Activated CD4-positive, alpha-beta T cell treated with anti-CD3 and anti-CD28 coated beads, Interleukin-2, amount 50 U/mL, for 24 hours (primary cell): ENCODE measurements at places on chromosomes 5 and 9.
A peak's percentile ranks its signal among the peaks of the same experiment; 100 is the strongest.

- no peak for DNase-seq
Measured at GRCh38 chr5:60482301-60482700, 217.7 kb downstream of the DEPDC1B start.

DNA sequence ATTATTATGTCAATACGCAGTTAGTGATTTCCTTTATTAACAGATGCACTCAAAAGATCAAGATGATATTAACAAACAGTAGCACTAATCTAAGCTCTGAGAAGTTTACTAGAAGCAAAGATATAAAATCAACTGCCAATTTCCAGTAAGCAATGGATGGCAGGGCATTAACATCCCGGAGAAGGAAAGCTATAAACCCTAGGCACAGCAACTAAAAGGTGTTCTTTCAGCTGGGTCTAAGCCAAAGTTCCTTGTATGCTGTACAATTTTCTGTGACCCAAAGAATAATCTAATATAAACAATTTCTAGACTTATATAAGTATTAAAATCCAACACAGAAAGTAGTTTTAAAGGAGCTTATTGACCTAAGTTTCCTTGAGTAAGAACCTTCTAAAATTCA is 39.4 kb downstream of the PJA2 start:
- no peak for DNase-seq

GRCh38 chr5:154776167-154776566 is 21.0 kb downstream of the LARP1 start:
- no peak for DNase-seq

- DNase-seq, result no peak
Measured at GRCh38 chr5:98975682-98976407, 47.0 kb upstream of the CHD1 start.

- DNase-seq, result no peak
Measured at GRCh38 chr9:2817999-2818803, 25.7 kb downstream of the PUM3 start.

DNA sequence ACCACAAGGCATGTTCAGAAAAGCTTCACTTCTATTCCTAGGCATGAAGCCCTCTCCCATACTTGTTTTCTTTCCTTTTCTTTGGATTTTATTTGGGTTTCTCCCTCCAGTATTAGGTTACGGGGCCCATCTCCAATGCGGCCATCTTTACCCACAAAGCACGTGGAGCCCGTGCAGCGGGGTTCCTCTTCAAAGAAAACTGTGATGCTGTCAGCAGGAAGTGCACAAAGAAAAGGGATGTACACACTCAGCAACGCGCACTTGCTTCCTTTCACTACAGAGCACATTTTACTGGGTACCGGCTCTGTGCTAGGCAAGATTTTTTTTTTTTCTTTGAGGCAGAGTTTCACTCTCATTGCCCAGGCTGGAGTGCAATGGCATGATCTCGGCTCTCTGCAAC is 106.6 kb downstream of the COL23A1 start:
- DNase-seq, result peak; percentile 6

GRCh38 chr9:69299826-69300225 is 25.2 kb upstream of the ENTREP1 start:
- no peak for DNase-seq

DNA sequence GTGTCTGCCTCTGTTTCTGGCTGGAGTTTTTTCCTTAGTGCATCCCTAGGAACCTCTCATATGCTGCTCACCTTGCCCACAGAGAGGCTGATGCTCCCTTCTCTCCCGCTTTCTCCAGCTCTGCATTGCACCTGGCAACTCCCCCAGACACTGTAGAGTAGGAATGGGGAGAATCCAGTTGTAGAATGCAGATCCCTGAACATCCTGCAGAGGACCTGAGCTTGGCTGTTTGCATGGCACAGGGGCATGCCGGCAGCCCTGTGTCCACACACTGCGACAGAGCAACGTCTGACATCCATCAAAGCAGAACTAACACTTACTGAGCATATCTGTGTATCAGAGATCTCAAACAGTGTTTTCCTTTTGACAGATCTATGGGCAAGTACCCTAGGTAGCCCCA is 19.9 kb downstream of the IDNK start:
- no peak for DNase-seq

DNA sequence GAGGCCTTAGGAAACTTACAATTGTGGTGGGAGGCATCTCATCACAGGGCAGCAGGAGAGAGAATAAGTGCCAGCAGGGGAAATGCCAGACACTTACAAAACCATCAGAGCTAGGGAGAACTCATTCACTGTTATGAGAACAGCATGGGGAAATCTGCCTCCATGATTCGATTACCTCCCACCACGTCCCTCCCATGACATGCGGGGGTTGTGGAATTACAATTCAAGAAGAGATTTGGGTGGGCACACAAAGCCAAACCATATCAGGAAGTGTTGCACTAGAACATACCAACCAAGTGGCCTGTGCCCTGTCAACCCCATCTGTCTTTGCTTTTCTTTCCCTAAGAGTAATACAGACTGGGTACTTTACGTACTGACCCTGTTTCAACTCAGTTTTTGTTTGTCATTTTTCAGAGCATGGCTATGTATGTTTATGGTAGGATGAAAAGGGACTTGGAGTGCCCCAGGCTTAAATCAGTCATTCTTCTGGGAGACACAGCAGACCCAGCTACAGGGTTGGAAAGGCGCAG is 58.3 kb upstream of the TGFBR1 start:
- no peak for DNase-seq

DNA sequence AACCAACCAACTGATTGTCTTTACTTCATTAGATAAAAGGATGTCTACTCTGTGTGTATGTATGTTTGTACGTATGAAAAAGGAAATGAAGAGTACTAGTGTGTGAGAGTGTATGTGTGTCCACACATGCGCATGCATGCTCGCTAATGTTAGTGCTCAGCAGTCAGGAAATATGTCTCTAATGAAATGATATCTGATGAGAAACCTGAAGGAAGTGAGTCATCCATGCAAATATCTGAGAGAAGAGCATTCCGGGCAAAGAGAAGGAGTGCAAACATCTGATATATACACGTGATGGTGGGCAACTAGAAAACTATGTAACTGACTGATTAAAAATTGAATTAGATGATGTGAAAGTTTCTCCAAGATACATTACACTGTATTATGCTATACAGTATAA is 29.6 kb upstream of the UGCG start:
- DNase-seq, result no peak

GRCh38 chr5:34047774-34048572 is 5.0 kb upstream of the C1QTNF3 start:
- DNase-seq, result no peak

DNA sequence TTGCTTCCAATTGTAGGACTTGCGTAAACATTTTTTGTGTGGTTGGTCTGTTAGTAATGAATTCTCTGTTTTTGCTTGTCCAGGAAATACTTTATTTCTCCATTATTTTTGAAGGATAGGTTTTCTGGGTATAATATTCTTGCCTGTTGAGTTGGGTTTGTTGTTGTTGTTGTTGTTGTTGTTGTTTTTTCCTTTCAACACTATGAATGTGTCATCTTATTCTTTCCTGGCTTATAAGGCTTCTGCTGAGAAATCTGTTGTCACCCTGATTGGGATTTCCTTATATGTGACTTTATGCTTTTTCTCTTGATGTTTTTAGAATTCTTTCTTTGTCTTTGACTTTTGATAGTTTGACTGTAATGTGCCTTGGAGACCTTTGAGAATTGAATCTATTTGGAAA is 39.8 kb downstream of the SLF1 start:
- no peak for DNase-seq
